IPS DF 6.9 (cell line): ENCODE measurements at places on chromosomes 5 and 9.

DNA sequence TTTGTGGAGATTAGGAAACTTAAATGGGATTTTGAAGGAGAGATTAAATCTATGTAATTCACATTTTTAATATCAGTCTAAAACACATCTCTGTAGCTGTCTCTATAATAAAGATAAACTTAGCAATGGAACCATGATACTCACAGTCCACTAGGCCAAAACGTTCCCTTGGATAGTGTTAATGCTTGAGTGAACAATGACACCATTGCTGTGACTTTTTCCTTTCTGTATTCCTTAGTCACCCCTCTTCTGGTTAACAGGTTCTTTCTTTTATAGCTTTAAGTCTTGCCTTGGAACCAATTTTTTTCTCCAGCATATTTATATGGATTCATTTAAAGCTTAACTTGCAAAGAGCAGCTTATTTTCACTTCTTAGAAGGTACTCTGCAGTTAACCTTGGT lies 63.3 kb downstream of the INSL6 start:
- no peak for DNase-seq

DNA sequence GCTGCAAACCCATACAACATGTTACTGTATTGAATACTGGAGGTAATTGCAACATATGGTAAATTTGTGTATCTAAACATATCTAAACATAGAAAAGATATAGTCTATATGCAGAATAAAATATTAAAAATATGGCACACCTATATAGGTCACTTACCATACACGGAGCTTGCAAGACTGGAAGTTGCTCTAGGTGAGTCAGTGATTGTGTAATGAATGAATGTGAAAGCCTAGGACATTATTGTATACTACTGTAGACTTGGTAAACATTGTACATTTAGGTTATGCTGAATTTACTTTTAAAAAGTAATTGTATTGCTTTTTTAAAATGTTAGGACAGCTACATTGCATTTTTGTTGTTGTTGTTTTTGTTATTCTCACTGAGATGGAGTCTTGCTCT lies 968.8 kb downstream of the TLE1 start:
- DNase-seq, result no peak

GRCh38 chr5:40277161-40277906 lies 402.4 kb upstream of the PTGER4 start:
- no peak for DNase-seq

DNA sequence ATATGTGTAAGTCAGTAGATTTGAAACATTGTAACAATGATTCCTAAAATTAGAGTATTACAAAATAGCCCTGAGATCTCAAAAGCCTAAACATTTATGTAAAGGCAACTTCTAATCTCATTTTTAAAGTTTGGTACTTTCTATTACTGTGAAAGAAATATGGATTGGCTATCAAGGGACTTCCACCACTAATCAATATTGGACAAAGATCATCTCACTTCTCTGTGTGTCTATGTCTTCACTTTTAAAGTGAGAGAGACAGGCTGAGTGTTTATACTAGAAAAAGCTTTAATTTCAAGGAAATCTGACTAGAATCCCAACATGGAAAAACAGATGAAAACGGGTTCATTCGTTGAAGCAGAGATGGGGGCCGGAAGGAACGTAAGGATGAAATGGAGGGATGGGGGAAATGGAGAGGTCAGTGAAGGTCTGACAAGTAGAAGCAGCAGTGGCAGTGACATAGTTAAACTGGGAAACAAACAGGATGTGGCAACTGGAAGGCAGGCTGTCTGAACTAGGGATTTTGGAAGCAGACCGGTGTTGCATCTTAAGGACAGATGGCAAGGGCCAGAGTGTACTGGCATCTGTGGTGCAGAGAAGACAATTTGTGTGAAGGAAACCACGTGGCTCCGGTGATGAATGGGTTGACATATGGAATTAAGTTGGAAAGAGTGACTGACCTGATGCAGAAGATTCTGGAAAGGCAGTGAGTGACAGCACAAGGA lies 60.8 kb downstream of the PDE4D start:
- DNase-seq, result no peak

DNA sequence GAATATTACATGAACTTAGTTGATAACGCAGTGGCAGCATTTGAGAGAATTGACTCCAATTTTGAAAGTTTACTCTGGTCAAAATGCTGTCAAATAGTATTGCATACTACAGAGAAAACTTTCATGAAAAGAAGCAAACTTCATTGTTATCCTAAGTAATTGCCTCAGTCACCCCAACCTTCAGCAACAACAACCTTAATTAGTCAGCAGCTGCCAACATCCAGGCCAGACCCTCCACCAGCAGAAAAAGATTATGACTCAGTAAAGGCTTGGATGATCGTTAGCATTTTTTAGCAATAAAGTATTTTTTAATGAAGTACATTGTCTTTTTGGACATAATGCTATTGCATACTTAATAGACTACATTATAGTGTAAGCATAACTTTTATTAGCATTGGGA lies 40.8 kb upstream of the SPDL1 start:
- no peak for DNase-seq

- no peak for DNase-seq
Observed at GRCh38 chr9:90038763-90039162, 434.0 kb downstream of the GADD45G start.

DNA sequence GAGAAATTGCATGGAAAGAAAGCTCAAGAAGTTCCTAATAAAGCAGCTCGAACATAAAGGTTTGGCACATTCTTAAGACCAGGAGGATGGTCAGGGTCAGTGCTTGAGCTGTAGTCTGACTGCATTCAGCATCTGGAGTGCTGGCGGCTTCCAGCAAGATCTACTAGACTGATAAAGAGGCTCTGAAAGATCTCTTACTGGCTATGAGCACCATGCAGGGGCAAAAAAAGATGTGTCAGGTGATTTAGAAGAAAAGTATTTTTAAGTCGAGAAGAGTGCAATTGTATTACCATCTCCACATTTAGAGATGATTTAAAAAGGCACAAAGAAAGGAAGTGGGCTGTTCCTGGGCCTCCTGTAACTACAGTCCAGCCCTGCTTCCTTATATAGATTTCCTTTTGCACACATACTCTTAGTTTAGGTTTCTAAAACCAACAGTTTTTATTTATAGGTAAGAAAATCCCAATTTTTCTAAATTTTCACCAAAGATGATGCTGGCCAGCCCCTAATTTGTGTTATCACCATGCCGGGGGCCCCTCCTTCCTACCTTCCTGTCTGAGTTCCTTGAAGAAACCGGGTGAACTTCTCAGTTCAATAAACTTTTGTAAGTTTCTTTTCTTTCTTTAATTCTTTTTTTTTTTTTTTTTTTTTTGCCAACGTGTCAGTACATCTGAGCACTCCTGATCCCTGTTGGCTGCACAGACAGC lies 65.9 kb upstream of the PLPP1 start:
- no peak for DNase-seq

GRCh38 chr5:170296935-170297588 lies 515 bp downstream of the LCP2 start:
- DNase-seq, result no peak

DNA sequence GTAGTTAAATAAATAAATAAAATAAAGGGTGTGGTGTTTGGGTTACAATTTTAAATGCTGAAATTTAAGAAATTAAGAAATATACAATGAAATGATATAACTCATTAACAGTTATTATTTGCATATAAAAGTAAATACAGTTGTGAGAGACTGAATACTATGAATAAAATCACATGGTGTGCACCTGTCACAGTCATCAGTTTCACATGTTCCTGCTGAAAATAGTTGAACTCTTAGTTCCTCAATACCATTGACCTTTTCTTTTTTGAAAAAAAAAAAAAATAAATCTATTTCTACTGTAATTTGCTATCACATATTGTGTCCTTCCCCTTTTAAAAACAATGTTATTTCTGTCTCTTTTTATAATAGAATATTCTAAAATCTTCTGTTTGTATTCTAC lies 130.9 kb upstream of the CHD1 start:
- DNase-seq, result no peak

DNA sequence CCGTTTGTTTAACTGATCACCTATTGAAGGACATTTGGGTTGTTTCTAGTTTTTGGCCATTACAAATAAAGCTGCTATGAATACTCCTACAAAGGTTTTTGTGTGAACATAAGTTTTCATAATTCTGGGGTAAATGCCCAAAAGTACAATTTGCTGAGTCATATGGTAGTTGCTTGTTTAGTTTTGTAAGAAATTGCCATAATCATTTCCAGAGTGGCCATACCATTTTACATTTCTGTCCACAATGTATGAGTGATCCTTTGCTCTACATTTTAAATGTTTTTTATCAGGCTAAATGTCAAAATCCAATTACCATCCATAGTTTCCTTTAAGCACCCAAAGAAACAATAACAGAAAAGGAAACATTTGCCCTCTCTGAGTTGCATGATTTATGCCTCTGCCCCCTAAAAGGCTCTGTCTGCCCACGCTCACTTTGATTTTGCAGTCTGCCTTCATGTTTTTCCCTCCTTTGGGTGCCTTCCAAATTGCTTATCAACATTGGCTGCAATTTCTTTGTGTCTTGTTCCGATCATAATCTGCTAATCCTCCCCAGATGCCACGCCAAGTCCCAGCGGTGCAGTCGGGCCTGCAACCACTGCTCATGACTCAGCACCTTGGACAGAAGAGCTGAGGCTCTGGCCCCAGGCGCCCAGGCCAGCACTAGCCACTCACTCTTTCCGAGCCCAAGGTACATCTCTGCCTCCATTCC lies 339.2 kb downstream of the PIK3R1 start:
- DNase-seq, result no peak

GRCh38 chr5:96004087-96004486 lies 42.4 kb upstream of the ELL2 start:
- no peak for DNase-seq

GRCh38 chr5:94690778-94691177 lies 72.3 kb downstream of the SLF1 start:
- no peak for DNase-seq

- no peak for DNase-seq
Observed at GRCh38 chr9:115808695-115809094, 344.9 kb upstream of the PAPPA start.

DNA sequence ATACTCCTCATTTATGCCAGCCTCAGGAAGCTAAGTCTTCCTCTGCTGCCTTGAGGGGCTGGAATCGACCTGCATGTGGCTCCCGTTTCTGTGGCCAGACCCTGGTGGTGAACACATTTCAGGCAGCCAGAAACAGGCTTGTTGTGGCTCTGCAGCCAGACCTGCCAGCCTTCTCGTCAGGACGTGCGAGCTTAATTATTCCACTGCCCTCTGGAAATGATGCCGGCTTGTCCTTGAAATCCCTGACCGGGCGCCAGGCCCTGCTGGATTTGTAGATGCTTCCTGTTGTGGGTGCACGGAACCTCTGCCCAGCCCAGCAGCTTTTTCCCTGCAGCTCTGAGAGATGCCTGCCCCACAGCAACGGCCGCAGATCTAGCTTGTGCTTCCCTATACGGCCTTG lies 41.6 kb downstream of the PDZD2 start:
- no peak for DNase-seq

DNA sequence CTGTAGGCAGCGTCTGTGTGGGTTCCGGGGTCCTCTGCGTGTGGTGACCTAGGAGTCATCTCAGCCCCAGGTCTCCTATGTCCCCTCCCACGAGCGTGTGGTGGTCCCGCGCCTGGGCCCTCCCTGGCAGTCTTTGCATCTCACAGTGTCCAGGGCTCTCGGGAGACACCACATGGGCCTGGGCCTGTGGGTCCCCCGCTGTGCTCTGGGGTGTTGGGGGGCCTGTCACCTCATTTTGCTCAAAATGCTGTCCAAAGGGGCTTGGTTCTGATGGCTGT lies 27.1 kb downstream of the CEP72 start:
- no peak for DNase-seq

GRCh38 chr9:20603524-20604268 lies 18.6 kb downstream of the MLLT3 start:
- DNase-seq, result no peak

GRCh38 chr5:159398936-159399335 lies 68.6 kb upstream of the IL12B start:
- no peak for DNase-seq

- no peak for DNase-seq
Observed at GRCh38 chr5:73155271-73156222, 17.4 kb upstream of the TMEM174 start.

DNA sequence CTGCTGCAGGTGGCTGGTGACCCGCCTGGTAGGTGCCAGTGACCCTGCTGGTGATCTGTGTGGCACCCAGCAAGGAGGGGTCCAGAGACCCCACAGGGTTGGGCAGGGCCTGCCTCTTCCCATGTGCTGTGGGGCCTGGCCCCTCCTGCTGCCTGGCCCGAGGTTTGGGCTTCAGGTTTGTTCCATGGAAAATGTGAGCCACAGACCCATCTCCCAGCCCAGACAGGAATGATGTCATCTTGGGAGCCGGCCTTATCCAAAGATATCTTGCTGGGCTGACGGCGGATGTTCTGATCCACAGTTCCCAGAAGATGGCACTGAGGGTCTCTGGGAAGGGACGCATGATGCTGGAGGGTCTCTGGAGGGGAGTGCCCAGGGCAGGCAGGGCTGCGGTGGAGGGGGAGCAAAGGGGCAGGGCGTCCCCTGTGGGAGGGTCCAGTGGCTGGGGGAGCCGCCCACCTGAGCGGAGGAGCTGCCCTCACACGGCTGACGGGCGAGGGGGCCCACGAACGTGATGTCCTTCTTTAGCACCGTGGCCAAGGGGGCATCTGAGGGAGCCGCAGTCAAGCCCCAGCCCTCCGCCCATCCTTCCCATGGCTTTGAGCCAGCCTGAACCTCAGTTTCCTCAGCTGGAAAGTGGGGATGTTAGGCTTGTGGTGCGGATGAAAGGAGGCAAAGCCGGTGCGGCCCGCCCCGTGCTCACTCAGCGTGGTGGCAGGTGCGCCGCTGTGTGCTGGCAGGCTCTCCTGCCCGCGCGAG lies 68.1 kb downstream of the COL5A1 start:
- DNase-seq, result no peak

DNA sequence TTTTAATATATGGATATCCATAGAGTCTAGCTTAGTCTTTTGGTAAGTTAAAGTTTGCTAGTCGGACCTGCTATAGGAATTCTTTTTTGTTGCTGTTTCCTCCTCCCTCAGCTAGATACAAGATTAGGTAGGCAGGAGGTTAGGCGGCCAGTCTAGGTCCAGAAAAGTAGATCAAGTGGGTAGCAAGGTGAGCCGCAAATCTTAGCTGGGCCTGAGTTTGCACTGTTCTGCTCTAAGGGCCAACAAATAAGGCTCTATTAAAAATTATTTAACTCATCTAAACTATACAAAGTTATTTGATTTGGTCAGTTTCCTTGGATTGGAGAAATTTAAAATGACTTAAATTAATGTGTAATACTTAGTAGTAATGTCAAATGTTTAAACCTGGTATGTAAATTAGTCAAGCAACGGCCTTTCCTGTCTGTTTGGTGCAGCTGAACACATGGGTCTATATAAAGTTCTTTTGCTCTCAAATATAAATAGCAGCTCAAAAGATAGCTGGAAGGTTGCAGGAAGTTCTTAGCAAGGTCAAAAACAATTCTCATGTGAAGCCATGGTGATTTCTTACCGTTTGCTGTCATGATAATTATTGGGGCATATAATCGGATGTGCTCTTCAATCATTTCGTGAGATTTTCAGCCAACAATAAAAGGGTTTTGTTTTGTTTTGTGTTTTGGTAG lies 72.0 kb downstream of the PRKACG start:
- DNase-seq, result no peak

- no peak for DNase-seq
Observed at GRCh38 chr9:137683262-137683864, 64.6 kb downstream of the EHMT1 start.

- no peak for DNase-seq
Observed at GRCh38 chr5:130231786-130232185, 327.5 kb downstream of the CHSY3 start.

GRCh38 chr9:70093944-70094343 lies 50.3 kb downstream of the MAMDC2 start:
- DNase-seq, result no peak
